ENCODE measurements at places on chromosomes 4 and X.
A peak's percentile ranks its signal among the peaks of the same experiment; 100 is the strongest.

DNA sequence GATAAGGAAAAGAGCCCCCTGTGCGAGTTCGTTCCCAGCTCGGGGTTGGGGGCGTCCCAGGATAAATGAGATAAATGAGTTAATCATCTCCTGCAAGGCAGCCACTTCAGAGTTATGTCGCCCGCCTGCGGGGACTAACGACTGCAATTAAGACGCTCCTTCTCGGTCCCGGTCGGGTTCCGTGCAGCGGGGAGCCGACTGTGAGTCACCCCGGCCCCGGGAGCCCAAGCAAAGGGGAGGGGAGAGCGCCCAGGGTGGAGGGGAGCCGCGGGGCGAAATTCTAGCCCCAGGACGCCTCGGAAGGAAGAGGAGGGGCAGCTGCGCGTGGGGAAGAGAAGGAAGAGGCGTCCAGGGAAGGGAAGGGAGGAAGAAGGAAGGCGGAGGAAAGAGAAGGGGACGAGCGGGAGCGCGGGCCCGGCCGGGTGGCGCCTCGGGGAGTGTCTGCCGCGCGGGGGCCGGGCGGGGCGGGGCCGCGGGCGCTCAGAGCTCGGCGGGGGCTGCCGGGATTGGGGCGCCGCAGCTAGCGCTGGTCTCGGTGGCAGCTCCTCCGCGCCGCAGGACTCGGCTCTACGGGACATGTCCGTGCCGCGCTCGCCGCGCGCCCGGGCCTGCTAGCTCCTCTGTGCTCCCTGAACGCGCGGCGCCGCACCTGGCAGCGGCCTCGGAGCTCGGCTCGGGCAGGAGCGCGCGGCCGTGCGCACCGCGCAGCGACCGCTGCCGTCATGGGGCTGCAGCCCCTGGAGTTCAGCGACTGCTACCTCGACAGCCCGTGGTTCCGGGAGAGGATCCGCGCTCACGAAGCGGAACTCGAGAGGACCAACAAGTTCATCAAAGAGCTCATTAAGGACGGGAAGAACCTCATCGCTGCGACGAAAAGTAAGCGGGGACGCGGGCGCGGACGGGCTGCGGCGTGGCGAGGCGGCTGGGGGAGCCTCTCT, at the start of gene ARHGAP10:
Gene ARHGAP10, plus strand, starts transcription at position 509 of the 938 bp plus-strand sequence. Its CDS starts 214 bp downstream, at position 723.
- DNase-seq: peak; percentile 41

DNA sequence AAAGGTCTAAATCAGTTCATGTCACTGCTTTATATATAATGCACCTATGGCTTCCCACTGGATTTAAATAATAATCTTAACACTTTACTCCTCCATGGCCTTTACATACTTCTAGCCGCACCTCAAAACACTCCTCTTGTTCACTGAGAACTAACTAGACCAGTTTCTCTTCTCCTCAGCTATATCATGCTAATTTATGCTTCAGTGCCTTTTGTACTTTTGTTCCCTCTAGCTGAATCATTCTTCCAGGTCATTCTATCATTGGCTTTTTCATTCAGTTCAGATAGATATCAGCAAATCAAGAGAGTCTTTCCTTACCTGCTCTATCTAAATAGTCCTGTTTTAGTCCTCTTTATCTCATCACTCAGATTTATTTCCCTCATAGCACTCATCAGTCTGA, 64.2 kb downstream of the TET2 start:
- DNase-seq: no peak

DNA sequence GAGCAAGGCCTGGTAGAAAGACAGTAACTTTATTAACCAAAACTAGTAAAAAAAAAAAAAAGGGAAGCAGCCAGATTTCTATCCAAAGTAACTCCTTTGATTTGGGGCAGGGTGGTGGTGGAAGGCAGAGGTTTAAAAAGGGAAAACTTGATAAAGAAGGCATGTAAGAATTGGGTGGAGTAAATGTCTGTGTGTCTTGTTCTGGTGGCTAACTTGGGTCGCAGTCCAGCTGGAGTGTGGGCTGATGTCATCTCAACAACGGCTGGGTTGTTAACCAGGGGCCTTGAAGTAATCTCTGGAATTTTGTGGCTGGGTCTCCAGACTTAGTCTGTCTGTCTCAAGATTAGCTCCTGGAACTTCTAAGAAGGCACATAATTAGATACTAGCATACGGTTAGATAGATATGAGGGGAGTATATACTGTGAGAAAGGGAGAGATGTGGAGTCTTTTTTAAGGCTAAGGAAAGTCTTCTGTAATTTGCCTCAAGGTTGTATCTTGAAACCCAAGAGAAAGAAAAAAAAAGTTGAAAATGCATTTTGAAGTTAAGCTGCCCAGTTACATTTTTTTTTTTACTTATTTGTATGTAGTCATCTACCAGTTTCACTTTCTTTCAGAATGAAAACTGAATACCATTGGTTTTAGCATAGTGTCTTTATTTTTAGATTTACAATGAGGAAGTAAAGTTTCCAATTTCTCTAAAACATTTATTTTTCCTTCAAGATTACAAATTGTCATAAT, 48.3 kb downstream of the MTHFD2L start:
- DNase-seq: no peak

DNA sequence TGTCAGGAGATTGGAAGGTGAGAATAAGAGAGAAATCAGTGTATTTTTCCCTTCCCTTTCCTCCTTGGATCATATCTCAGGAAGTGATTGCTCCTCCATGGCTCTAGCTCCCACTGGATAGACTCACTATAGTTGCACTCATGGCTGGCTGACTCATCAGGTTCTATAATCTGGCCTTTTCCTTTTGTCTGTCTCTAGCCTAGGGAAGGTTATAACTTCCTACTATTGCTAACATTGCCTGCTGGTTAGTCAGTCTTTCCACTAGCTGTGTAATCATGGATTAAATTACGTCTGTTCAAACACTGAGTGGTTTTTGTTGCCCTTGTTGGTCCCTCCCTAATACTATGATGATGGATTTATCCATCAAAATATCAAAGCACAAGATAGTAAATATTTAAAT, 195.5 kb upstream of the VEGFC start:
- DNase-seq: no peak

GRCh38 chr4:15917297-15917696, 21.2 kb downstream of the FGFBP1 start:
- no peak for DNase-seq

DNA sequence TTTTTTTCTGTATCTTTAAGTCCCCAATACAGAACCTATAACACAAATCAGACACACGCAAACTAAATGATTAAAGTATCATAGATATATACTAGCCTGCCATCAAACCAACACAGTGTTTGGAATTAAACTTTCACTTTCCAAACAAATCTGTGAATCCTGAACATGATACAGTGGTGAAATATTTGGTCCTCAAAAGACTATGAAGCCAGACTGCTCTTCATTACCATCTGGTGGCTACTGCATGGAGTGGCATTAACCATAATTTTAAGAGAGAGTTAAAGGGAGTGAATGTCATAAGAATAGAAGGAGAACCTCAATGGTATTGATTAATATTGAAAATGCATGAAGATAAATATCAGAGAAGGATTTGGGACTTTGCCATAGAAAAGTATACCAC, 9.2 kb upstream of the GABRA4 start:
- DNase-seq: no peak

GRCh38 chr4:101954975-101955678, 164.6 kb downstream of the BANK1 start:
- no peak for DNase-seq

DNA sequence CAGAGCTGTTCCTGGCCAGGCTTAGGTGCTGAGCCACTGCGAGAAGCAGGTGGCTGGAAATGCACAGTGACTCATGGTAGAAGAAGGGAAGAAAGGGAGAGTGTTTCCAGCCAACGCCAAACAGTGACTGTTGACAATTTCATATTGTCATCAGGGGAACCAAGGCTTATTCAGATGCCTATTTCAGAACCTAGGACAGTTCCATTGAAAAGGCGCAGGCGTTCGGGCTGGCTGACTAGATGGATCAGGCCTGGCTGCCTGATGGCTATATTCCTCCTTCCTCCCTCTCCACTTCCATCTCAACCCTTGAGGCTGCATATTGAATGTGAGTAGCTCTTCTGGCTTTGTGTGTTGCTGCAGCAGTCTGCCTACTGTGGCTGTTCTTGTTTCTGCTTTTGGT, 73.0 kb upstream of the FRMPD4 start:
- no peak for DNase-seq

GRCh38 chrX:40320819-40321218, 223.1 kb upstream of the BCOR start:
- no peak for DNase-seq

GRCh38 chrX:72126048-72126415, 5.7 kb downstream of the RTL5 start:
- no peak for DNase-seq

GRCh38 chr4:166284221-166284620, 411.2 kb downstream of the TLL1 start:
- no peak for DNase-seq

DNA sequence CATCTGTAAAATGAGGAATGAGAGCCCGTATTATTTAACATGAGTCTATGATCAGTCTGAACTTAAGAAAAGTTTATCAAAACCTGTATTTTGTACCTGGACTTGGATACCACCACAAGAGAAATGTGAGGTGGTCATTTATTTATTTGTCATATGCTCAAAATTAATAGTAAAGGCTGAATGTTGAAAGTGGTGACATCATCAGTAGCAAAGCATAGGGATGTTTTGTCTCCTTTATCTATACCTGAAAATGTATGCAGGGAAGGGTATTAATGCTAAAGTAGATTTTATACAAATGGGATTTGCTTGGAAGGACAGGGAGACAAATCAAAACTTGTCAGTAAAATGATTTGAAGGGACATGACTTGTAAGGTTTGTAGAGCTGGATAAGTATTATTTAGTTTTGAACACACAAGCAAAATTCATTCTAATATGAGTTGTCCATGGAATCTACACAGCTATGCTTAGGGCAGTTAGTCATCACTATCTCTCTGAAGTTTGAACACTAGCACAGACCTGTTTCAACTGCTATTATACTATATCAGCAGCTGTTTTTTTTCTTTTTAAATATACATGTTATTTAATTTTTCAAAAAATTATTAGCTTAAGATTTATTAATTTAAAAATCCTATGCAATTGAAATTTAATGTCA, 52.4 kb upstream of the GUCY1A1 start:
- no peak for DNase-seq

GRCh38 chrX:78622831-78623230, 36.3 kb downstream of the RTL3 start:
- DNase-seq: no peak

GRCh38 chr4:154741131-154741665, 2.6 kb upstream of the LRAT start:
- no peak for DNase-seq

- DNase-seq: no peak
These were observed 1.1 kb downstream of the LGI2 start for GRCh38 chr4:25029479-25030276.

- no peak for DNase-seq
These were observed 130.7 kb upstream of the GUCY1A1 start for GRCh38 chr4:155535802-155536454.

- DNase-seq: no peak
These were observed 140.6 kb upstream of the TENM3 start for GRCh38 chr4:182102576-182102975.

- no peak for DNase-seq
These were observed 273.2 kb upstream of the EMCN start for GRCh38 chr4:100790836-100791615.

All from stimulated activated CD8-positive, alpha-beta memory T cell treated with anti-CD3 and anti-CD28 coated beads, Interleukin-15, amount 100 ng/mL, for 24 hours (primary cell).